ENCODE measurements at places on chromosomes 3 and 15.
A peak's percentile ranks its signal among the peaks of the same experiment; 100 is the strongest.

- no peak for DNase-seq
Measured at GRCh38 chr3:41155834-41156233, 43.5 kb upstream of the CTNNB1 start.

GRCh38 chr15:79643393-79643792 is 211.3 kb downstream of the MINAR1 start:
- no peak for DNase-seq

DNA sequence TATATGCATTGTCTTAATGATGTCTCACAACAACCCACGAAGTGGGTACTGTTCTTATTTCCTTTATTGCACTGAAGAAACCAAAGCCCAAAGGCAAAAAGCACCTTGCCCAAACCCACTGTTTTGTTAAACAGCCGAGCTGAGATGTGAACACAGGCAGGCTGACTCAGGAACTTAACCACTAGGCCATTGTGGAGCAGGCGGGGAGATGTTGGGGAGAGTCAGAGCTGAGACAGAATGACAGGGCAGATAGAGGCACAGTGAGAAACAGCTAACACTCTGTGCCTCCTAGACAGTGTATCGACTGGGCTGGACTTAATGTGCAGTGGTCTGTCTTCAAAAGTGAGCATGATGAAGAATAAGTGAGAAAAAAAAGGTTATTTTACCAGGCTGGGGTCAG is 56.5 kb downstream of the RPLP1 start:
- no peak for DNase-seq

DNA sequence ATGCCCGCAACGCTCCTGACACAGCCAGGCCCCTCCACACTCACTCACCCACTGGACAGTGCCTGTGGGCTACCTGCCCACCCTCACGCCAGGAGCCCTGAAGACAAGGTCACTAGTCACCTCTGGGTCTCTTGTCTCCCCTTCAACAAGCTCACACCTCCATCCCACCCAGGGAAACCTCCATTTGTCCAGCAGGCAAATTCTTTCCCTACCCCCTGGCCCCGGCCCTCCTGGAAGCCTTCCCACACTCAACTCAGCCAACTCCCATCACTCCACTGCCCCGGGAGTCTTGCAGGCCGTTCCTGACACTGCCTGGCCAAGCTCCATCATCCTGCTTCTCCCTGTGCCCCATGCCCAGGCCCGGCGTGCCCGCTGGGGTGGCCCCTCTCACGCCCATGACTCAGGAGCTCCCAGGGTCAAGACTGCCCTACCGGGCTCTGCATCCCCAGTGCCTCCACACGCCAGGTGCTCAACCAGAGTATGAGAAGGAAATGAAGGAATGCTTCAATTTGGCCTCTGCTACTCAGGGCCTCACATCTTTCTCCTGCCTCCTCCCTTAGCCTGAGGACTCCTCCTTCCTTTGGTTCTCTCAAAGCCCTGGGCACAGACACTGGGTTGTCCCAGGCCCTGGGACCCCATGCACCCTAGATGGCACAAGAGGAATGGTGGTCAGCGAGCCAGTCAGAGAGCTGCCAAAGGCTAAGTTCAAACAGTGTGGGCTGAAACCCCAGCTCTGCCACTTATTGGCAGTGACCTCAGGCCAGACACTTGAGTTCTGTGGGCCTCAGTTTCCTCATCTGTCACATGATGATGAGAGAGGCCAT is 88.6 kb downstream of the SEC22A start:
- no peak for DNase-seq

DNA sequence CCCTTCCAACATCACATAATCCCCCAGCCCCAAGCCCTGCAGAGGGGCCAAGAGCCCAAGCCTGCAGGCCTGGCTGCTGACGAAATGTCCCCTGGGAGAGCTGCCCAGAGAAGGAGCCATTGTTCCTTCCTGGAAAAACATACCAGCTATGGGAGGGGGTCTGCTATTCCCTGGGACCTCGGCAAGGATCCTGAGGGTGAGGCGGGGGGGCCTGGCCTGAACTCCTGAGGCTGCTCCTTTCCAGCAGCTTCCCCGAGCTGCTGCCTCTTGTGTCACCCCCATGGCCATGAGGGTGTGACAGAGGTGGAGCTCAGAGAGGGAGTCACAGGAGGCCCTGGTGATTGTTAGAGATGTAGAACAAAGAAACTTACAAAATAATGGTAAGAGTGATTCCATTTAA is 12.9 kb downstream of the LOXL1 start:
- no peak for DNase-seq

- DNase-seq: no peak
Measured at GRCh38 chr3:30661098-30661873, 54.9 kb downstream of the TGFBR2 start.

DNA sequence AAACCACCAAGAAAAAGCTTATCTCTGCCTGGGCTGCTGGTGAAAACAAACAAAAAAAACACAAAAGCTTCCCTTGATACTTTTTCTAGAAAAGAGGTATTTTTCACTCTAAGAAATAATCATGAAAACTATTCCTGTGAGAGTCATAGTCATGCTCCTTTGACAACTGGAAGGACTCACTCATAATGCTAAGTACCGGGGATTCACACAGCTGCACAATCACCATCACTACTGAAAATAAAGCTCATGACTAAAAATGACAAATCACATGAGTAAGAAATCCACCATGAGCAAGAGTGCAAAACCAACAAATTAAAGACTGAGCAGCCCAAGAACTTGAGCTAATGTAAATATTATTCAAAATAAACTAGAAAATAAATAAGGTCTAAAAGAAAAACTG is 10.6 kb upstream of the POU1F1 start:
- DNase-seq: peak; percentile 21

DNA sequence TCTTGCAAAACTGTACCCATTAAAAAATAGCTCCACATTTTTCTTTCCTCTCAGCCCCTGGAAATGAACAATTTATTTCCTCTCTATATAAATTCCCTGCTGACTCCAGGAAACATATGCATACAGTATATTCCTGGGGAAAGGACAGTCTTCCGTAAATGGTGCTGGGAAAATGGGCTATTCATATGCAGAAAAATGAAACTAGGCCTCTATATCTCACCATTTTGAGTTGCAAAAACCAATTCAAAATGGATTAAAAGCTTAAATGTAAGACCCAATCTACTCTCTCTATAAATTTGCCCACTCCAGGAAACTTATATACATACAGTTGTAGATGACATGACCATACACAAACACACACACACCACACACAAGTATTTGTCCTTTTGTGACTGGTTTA is 85.9 kb upstream of the GPR149 start:
- DNase-seq: no peak

- peak; percentile 13 for DNase-seq
Measured at GRCh38 chr15:22845289-22845900, 6.9 kb downstream of the NIPA2 start.

GRCh38 chr3:71532639-71533395 is 50.7 kb downstream of the FOXP1 start:
- DNase-seq: no peak

DNA sequence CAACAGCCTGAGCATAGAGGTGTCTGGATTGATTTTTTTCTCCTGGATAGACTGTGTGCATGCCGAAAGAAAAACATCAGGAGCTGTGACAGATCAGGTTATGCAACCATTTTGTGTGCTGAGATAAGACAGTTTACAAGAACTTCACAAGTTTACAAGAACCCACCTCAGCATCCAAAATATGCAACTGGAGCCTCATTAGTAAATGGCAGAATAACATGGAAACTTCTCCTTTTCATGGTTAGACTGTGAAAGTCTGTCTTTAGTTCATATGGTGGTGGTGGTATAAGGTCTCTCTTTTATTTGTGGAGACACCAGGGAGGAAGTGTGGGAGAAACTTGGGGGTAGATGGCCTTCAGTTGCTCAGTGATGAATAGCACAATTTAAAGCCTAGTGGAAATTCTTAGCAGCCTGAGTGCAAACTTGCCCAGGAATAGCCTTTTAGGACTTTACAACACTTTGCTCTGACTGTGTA is 3.7 kb upstream of the ZNF609 start:
- DNase-seq: no peak

- no peak for DNase-seq
Measured at GRCh38 chr3:137845666-137846065, 81.6 kb downstream of the SOX14 start.

- DNase-seq: no peak
Measured at GRCh38 chr15:52278135-52278534, 17.5 kb downstream of the MYO5C start.

- no peak for DNase-seq
Measured at GRCh38 chr3:133892541-133893231, 3.0 kb downstream of the RAB6B start.

- no peak for DNase-seq
Measured at GRCh38 chr3:52062505-52062904, 6.1 kb upstream of the DUSP7 start.

DNA sequence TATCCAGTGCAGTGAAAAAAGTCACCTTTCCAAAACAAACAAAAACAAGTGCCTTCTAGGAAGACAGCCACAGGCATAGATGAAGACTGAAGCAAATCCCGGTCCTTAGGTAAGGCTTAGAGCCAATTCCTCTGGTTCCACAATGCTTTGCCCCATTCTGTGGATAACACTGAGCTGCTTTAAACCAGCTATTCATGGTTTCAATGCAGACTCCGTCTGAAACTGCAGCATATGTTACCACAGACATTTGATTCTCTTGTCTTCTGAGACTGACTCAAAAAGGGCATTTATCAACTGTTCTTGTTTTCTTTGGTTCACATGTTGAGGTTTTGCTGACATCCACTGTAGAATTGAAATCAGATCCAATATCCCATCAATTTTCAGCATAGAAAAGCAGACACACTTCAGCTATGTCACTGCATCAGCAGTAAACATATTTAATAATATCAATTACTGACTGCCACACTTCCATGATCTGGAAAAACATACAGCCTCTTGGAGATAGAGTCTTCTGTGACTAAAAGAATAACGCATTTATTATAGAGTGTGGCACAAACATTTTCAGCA is 659.3 kb downstream of the ROBO2 start:
- DNase-seq: no peak

- no peak for DNase-seq
Measured at GRCh38 chr3:152236716-152237115, 32.0 kb upstream of the MBNL1 start.

GRCh38 chr15:70014860-70015490 is 82.7 kb downstream of the TLE3 start:
- no peak for DNase-seq

GRCh38 chr3:13014755-13015285 is 58.4 kb downstream of the IQSEC1 start:
- DNase-seq: no peak

GRCh38 chr15:79875213-79875612 is 21.6 kb downstream of the MTHFS start:
- DNase-seq: no peak

- DNase-seq: no peak
Measured at GRCh38 chr3:55341502-55342031, 145.5 kb downstream of the WNT5A start.

GRCh38 chr3:7315037-7315436 is 454.1 kb downstream of the GRM7 start:
- DNase-seq: no peak

GRCh38 chr3:186359078-186359477 is 3.0 kb downstream of the DGKG start:
- no peak for DNase-seq

GRCh38 chr3:158809642-158810041 is 7.8 kb downstream of the MFSD1 start:
- no peak for DNase-seq

DNA sequence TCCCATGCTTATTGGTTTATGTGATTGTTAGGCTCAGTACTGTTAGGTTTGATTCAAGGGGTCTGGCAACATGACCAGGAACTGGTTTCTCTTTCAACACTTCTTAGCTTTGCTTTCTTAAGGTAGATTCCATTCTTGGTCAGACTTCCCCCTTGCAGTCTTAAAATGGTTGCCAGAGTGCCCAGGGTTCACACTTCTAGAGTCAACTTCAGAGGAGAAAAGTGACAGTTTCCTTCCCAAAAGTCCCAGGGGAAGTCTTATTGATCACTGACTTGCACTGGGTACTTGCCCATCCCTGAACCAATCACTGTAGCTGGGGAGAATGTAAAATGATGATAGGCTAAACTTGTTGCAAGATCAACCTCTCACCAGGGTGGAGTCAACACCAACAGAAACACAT is 14.1 kb downstream of the MGLL start:
- DNase-seq: no peak

DNA sequence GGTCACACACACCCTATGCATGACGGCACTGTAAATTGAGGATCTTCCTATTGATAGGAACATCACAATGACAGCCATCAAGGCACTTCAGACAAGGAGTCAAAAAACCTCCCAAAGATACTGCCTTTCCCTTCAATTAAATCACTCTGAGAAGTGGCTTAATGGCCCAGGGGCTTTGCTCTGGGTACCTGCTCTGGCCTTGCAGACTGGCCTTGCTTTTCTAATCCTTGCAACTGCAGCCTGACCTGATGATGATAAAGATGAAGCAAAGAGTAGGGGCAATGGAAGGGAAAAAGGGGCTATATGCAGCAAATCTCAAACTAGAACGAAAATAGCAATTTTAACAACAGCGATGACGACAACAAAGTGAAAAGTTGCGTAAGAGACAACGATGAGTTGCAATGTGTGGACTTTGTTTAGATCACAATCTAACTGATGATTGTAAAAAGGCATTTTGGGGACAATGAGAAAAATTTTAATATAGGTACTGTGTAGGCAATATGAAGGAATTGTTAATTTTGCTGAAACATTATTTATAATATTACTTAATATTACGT is 14.6 kb downstream of the ADAMTS9 start:
- DNase-seq: no peak
